ENCODE measurements at places on chromosomes 12 and 14. TPM values are rescaled to one million over a fixed set of nuclear protein-coding genes. Genes with fewer than 3 reads are reported as not detected.
A peak's percentile ranks its signal among the peaks of the same experiment; 100 is the strongest.

DCAF11 gene
- total RNA-seq, result 81.1 TPM

GRCh38 chr12:92593734-92594402 lies 108.9 kb upstream of the PLEKHG7 start:
- no peak overlapping the region for H3K27ac ChIP-seq
- DNase-seq, result no peak
- no peaks in the 10 kb centered on the region for H3K27me3 ChIP-seq
- no peaks in the 10 kb centered on the region for H3K36me3 ChIP-seq

DNA sequence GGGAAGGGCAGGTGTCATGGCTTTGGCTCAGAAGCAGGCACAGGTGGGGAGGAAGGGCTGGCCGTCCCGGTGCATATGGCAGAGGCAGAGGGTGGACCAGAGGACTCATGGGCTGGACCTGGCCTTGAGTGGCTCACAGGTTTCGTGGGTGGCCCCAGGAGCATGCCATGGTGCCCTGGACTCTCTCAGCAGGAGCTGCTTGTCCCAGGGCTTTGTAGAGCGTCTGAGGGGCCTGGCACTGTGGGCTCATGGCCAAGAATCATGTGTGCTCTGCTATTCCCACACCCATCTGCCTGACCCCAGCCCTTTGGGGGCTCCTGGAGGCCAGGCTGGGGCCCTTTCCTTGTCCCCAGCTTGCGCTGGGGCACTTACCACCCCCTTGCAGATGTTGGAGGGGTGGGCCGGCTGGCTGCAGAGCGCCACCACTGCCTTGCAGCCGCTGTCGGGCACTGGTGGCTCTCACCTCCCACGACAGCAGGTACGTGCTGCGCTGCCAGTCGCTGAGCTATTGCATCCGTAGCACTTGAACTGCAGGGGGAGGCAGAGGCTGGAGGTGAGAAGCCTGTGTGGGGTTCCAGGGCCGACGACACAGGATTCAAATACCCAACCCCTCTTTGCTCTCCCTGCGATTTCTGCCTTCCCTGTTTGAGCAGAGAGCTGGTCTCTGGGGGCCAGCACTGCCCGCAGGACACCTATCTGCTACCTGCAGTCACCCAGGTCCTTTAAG lies 187.4 kb upstream of the PRMT8 start:
- H3K4me1 ChIP-seq, result peaks cover 7% of the 10 kb centered on the region
- peak; percentile 72 for DNase-seq
- no peak overlapping the region for H3K4me3 ChIP-seq

DNA sequence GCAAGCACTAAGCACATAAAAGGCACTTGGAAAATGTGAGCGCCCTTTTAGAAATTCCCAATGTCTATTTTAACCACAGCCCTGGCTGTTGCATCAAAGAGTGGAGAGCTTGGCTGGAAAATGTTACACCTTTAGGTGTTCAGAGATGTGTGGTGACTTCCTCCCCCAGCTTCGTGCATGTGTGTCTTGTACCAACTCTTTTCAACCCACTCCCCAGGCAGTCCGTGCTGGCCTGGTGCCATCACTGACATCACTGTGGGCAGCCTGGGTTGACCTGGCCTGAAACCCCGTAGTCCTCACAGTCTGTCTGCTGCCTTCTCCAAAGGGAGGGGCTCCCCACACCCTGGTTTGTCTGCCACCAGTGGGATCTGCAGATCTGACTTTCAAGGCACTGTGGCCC lies 101.8 kb downstream of the SCARB1 start:
- H3K27ac ChIP-seq, result no peak overlapping the region
- no peaks in the 10 kb centered on the region for H3K27me3 ChIP-seq
- H3K4me1 ChIP-seq, result peaks cover 2% of the 10 kb centered on the region
- no peak overlapping the region for H3K4me3 ChIP-seq
- no peaks in the 10 kb centered on the region for H3K36me3 ChIP-seq
- DNase-seq, result no peak
